Smooth muscle cell of the umbilical artery (primary cell): ENCODE measurements at places on chromosomes 11 and 22. TPM values are rescaled to one million over a fixed set of nuclear protein-coding genes. Genes with fewer than 3 reads are reported as not detected.

Gene KREMEN1
- total RNA-seq = 3.4 and 4.2 TPM in 2 replicates

Gene PTPN5
- not detected in 2 replicates for total RNA-seq

Gene TESMIN
- 0.30 and 0.78 TPM in 2 replicates for total RNA-seq

Gene SLN
- total RNA-seq = not detected in 2 replicates

Gene PTGDR2
- total RNA-seq = under 0.01 and 0.05 TPM in 2 replicates

Gene OR51B5
- 0.09 and 0.30 TPM in 2 replicates for total RNA-seq

Gene FZD4
- 6.0 and 9.5 TPM in 2 replicates for total RNA-seq

Gene GPHA2
- not detected in 2 replicates for total RNA-seq

Gene POTEH
- not detected in 2 replicates for total RNA-seq

Gene SSH3
- 13.1 and 18.6 TPM in 2 replicates for total RNA-seq

Gene IL10RA
- 0.09 TPM in 1 of 2 replicates, not detected in the other for total RNA-seq

Gene KCNK4
- not detected in 2 replicates for total RNA-seq

Gene ABCC8
- not detected in 2 replicates for total RNA-seq

Gene SCGB1A1
- not detected in 2 replicates for total RNA-seq

Gene MRTFA
- total RNA-seq = 31.5 and 41.9 TPM in 2 replicates

Gene MPEG1
- total RNA-seq = not detected in 2 replicates

Gene KRTAP5-11
- total RNA-seq = not detected in 2 replicates

Gene IFITM2
- total RNA-seq = 13.1 and 30.3 TPM in 2 replicates

Gene MUC2
- not detected in 2 replicates for total RNA-seq

Gene C22orf31
- not detected in 2 replicates for total RNA-seq

Gene ST14
- not detected in 2 replicates for total RNA-seq

Gene BEST1
- 2.8 and 9.5 TPM in 2 replicates for total RNA-seq

Gene SLC25A18
- total RNA-seq = not detected in 2 replicates

Gene OR4A16
- not detected in 2 replicates for total RNA-seq

Gene OR52A1
- not detected in 2 replicates for total RNA-seq
